ENCODE measurements at places on chromosomes 16 and 17. TPM values are rescaled to one million over a fixed set of nuclear protein-coding genes. Genes with fewer than 3 reads are reported as not detected.

DNA sequence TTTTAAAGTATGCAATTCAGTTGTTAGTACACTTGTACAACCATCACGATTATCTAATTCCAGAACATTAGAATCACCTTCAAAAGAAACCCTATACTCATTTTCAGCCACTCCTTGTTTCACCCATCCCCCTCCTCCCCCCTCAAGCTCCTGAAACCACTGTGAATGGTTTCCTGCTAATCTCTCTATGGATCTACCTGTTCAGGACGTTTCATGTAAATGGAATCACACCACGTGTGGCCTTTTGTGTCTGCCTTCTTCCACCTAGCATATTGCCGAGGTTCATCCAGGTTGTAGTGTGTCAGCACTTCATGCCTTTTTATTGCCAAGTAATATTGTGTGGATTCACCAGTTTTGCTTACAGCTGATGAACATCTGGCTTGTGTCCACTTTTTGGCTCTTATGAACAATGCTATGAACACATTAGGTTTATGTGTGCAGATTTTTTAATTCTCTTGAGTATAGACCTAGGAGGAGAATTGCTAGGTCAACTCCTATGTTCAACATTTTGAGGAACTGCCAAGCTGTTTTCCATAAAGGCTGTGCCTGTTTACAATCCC, 17.8 kb downstream of the EIF4A3 start:
- DNase-seq, result peak; percentile 25

DNA sequence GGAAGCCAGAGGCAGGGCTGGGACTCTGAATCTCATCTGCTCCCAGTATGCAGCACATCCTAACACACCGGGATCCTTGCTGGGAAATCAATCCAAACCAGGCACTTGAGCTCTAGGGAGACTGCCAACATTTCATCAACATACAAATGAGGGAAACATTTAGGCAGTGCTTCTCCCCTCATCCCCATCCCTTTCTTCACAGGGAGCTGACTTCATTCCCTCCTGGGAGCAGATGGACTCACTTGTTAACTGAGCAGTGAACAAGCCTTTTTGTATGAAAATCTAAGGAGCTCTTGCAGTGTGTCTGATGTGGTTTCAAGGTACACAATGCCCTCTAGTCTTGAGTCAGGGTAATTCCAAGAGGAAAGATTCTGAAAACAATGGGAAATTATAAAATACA, 96.3 kb downstream of the TMEM114 start:
- DNase-seq, result peak; percentile 22

- DNase-seq, result no peak
Observed at GRCh38 chr17:2028737-2029136, 1.2 kb upstream of the DPH1 start.

GRCh38 chr17:33779234-33779591, 475.9 kb upstream of the CCL2 start:
- DNase-seq, result peak; percentile 82

- DNase-seq, result no peak
Observed at GRCh38 chr16:6447021-6447790, 885.4 kb upstream of the RBFOX1 start.

DNA sequence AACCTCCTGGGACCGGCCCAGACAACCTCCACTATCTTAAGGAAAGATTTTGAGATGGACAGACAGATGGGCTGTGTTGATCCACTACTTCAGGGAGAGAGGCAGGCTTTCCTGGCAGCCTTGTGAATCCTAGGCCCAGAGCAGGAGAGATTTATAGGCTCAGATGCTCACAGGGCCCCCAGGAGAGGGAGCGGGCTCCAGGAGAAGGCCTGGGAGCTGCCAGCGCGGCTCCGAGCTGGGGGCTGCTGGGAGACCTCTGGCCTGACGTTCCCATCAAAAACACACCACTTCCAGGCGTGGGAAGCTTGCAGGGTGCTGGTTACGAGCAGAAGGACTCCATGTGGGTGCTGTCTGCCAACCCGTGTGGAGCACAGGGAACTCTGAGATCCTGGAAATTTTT, 53.2 kb downstream of the MYH11 start:
- no peak for DNase-seq

DNA sequence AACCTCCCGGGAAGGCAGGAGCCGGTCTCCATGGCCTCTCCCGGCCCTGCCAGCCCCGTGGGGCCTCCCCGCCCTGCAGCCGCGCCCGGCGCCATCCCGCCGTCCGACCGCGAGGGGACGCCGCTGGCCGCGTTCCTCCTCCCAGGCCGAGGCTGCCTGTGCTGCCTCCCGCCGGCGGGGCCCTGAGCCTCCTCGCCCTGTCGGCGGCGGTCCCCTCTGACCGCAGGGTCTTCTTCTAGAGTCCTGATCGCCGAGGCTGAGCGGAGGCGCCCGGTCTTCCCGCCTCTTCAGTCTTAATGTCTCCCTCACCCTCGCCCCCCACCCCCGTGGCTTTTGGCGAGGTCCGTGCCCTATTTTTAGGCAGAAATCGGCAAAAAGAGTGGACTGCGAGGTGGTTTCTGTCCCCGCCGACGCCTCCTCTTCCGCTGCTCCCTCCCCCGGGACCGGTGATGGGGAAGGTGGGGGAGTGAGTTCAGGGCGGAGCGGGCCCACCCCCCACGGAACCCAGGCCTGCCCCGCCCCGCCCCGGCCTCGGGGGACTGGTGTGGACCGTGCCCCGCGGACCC, 794 bp upstream of the CPNE7 start:
- no peak for DNase-seq

GRCh38 chr17:78037280-78037679, 78.8 kb downstream of the TNRC6C start:
- DNase-seq, result no peak

GRCh38 chr16:473046-474043, 47.9 kb downstream of the RAB11FIP3 start:
- DNase-seq, result peak; percentile 33

GRCh38 chr16:4610011-4611005, 4.4 kb downstream of the UBALD1 start:
- no peak for DNase-seq

Gene RAB37
- total RNA-seq, result 1.9 TPM

Gene DBF4B
- total RNA-seq, result 5.3 TPM

Gene KRTAP2-3
- total RNA-seq, result not detected
